ENCODE measurements at places on chromosomes 16 and 17. TPM values are rescaled to one million over a fixed set of nuclear protein-coding genes. Genes with fewer than 3 reads are reported as not detected.

The ABCC11 gene
- 0.19 TPM for polyA plus RNA-seq

The ERAL1 gene
- 36.8 TPM for polyA plus RNA-seq

The MYO1D gene
- polyA plus RNA-seq = 16.7 TPM

The BPTF gene
- 17.7 TPM for polyA plus RNA-seq

The CCDC200 gene
- polyA plus RNA-seq = 0.80 TPM

The CLEC10A gene
- polyA plus RNA-seq = 1.3 TPM

The DNAJC7 gene
- 63.6 TPM for polyA plus RNA-seq

The HSD17B2 gene
- polyA plus RNA-seq = 34.4 TPM

The ADGRG1 gene
- 47.6 TPM for polyA plus RNA-seq

The HBZ gene
- polyA plus RNA-seq = not detected

The BRICD5 gene
- 8.9 TPM for polyA plus RNA-seq

The G6PC1 gene
- 0.08 TPM for polyA plus RNA-seq

The ST6GALNAC1 gene
- polyA plus RNA-seq = 0.34 TPM

The SSTR5 gene
- polyA plus RNA-seq = 1.2 TPM

The HIC1 gene
- 1.8 TPM for polyA plus RNA-seq

The ADAD2 gene
- polyA plus RNA-seq = 3.8 TPM

The NTN3 gene
- polyA plus RNA-seq = 0.07 TPM

The SPNS3 gene
- polyA plus RNA-seq = 0.96 TPM

The PRCD gene
- polyA plus RNA-seq = 7.3 TPM

The SEC14L5 gene
- polyA plus RNA-seq = 0.27 TPM

The TNFRSF17 gene
- polyA plus RNA-seq = not detected

The KCNG4 gene
- not detected for polyA plus RNA-seq

The GNAO1 gene
- polyA plus RNA-seq = 13.4 TPM

The HOXB8 gene
- 0.15 TPM for polyA plus RNA-seq

The TAX1BP3 gene
- polyA plus RNA-seq = 62.7 TPM

The HEATR9 gene
- not detected for polyA plus RNA-seq

The TMIGD1 gene
- polyA plus RNA-seq = not detected

The CCDC78 gene
- polyA plus RNA-seq = 2.1 TPM

The EFCAB13 gene
- polyA plus RNA-seq = 0.46 TPM

The USP22 gene
- 35.5 TPM for polyA plus RNA-seq

The HAGHL gene
- 17.5 TPM for polyA plus RNA-seq

The CHST5 gene
- 0.15 TPM for polyA plus RNA-seq

The CMTM2 gene
- 0.65 TPM for polyA plus RNA-seq

The SCRN2 gene
- polyA plus RNA-seq = 50.4 TPM

The B4GALNT2 gene
- polyA plus RNA-seq = not detected

The HSD3B7 gene
- 28.4 TPM for polyA plus RNA-seq

The RNF222 gene
- not detected for polyA plus RNA-seq

The HYDIN gene
- polyA plus RNA-seq = 2.7 TPM

The TSPAN10 gene
- polyA plus RNA-seq = 2.2 TPM

The SYNGR3 gene
- 0.57 TPM for polyA plus RNA-seq

The RASL10B gene
- 6.3 TPM for polyA plus RNA-seq

The TBC1D3D gene
- 4.3 TPM for polyA plus RNA-seq

The CCL4 gene
- polyA plus RNA-seq = 0.47 TPM

The CYGB gene
- polyA plus RNA-seq = 9.8 TPM

The KRTAP4-4 gene
- not detected for polyA plus RNA-seq

The FOXF1 gene
- 0.61 TPM for polyA plus RNA-seq

The FOXO3B gene
- polyA plus RNA-seq = 0.47 TPM

The EXOSC6 gene
- polyA plus RNA-seq = 10.1 TPM

The KRTAP3-2 gene
- not detected for polyA plus RNA-seq
